ENCODE measurements at places on chromosomes 2 and 18.

DNA sequence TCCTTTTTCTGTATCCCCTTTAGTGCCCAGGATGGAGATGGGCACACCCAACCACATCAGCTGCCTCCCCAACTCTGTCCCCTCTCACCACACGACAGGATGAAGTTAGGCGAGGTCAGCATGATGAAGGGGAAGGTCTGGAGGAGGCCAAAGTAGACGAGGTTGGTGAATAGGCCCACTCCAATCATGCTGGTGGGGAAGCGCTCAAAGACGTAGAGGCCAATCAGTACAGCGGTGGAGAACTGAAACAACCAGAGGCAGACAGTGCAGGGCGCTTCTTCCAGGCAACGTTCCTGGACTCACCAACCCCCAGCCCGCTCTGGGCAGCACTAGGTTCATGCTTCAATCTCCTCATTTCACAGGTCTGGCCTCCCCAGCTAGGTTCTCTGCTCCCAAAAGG lies 2.9 kb downstream of the TEX261 start:
- DNase-seq: no peak

DNA sequence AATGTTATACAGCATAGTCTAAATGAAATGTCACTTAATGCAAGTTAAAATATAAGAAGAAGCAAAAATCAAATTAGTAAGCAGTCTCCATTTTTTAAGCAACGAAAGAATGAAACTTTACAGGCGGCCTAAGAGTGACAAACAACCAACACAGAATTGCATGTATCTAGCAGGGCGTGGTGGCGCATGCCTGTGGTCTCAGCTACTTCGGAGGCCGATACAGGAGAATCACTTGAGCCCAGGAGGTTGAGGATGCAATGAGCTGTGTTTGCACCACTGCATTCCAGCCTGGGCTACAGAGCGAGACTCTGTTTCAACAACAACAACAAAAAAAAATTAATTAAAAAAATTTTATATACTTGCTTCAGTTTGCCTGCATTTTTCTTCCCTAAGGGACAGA lies 16.6 kb downstream of the RBMS1 start:
- no peak for DNase-seq

- no peak for DNase-seq
Observed at GRCh38 chr2:25131567-25132298, 36.6 kb downstream of the POMC start.

GRCh38 chr2:230732914-230733401 lies 20.3 kb downstream of the CAB39 start:
- DNase-seq: no peak

DNA sequence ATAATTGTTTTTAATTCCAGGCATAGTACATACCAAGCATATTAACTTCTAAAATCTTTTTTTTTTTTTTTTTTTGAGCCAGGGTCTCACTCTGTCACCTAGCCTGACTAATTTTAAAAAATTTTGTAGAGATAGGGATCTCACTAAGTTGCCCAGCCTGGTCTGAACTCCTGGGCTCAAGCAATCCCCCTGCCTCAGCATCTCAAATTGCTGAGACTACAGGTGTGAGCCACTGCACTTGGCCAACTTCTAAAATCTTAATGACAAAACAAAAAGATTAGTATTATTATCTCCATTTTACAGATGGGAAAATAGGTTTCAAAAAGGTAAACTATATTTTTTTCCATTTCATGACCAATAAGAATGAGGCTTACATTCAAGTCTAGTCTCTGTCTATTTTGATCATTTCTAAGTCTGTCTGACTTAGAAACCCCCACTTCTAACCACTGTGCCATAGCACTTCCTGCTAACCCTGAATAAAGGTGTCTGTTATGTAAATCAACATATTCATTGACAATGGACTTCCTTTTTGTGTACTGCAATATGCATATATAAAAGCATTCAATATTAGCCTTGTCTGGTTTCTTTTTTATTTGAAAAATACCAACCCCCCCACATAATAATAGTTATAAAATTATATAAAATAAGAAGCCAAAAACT lies 28.7 kb upstream of the ZEB2 start:
- no peak for DNase-seq

- DNase-seq: no peak
Observed at GRCh38 chr2:165582409-165582808, 112.9 kb downstream of the CSRNP3 start.

DNA sequence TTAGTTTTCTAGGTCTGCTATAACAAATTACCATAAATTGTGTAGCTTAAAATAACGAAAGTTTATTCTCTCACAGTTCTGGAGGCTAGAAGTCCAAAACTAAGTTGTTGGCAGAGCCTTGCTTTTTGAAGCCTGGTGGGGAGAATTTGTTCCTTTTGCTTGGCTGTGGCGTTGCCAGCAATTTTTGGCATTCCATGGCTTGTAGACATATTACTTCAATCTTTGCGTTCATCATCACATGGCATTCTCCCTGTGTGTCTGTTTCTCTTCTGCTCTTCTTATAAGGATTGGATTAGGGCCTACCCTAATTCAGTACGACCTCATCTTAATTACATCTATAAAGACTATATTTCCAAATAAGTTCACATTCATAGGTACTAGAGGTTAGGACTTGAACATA lies 217.7 kb downstream of the MBD5 start:
- no peak for DNase-seq

DNA sequence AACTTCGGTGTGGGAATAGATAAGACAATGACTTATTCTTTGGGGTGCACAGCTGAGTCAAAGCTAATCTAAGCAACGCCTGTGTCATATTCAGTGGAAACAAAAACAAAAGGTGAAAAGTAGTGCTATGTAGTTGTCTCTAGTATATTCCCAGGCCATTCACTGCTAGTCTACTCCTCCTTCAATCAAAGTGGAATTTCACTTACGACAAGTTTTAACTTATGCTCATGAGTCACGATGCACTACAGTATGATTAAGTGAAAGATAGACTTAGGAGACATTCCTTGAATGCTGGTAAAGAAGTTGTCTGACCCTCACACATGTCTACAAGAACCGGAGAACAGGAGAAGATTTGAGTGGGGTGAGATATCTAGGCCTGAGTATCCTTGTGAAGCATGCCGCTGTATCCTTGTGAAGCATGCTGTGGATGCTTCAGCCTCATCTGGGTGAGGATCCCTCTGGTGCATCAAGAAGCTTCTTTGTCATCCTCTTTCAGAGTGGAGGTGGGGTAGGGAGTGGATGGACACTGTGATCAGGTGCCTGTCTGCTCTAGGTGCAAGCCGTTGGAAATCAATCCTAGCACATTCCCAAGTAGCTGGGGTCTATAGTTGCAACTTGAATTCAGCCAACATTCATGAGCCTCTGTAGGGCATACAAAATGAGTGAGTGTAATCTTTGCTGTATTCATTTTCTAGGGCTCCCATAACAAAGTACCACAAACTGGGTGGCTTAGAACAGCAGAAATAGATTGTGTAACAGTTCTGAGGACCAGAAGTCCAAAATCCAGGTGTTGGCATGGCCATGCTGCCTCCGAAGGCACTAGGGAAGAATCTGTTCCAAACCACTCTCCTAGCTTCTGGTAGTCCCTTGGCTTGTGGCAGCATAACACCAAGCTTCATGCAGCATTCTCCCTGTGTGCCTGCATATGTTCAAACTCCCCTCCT lies 173.5 kb upstream of the FN1 start:
- DNase-seq: peak; percentile 89

GRCh38 chr2:180572346-180572745 lies 408.1 kb upstream of the UBE2E3 start:
- peak; percentile 35 for DNase-seq

- DNase-seq: peak; percentile 76
Observed at GRCh38 chr18:8084160-8084559, 517.0 kb downstream of the PTPRM start.

DNA sequence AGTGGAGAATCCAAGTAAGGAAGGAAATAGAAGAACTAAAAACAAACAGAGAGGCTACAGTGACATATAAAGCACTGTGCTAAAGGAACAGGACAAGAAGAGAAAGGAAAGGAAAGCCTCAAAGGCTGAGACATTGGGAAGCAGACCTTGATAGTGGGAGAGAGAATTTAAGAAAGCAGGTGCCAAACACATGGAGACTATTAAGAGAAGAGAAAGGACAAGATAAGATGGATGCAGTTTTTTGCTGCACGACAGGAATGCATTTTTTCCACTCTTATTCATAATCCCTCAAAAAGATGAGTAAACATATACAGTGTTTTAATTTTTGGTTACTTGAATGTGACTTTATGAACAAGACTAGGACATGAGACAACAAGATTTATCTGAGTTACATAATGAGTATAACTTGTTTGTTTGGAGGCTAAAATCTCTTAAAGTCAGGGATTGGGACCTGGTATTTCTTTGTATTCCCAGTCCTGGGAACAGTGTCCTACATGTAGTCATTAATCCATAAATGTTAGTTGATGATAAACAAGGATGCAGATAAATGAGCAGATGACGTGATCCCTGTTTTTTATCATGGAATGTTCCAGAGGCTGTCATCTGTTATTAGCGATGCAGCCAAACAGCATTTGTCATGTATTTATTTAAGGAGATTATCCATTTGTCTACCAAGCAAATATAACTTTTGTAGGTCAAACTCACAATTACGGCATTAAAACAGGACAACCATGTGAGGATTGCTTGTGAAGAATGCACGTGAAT lies 141.7 kb downstream of the DNER start:
- DNase-seq: no peak

DNA sequence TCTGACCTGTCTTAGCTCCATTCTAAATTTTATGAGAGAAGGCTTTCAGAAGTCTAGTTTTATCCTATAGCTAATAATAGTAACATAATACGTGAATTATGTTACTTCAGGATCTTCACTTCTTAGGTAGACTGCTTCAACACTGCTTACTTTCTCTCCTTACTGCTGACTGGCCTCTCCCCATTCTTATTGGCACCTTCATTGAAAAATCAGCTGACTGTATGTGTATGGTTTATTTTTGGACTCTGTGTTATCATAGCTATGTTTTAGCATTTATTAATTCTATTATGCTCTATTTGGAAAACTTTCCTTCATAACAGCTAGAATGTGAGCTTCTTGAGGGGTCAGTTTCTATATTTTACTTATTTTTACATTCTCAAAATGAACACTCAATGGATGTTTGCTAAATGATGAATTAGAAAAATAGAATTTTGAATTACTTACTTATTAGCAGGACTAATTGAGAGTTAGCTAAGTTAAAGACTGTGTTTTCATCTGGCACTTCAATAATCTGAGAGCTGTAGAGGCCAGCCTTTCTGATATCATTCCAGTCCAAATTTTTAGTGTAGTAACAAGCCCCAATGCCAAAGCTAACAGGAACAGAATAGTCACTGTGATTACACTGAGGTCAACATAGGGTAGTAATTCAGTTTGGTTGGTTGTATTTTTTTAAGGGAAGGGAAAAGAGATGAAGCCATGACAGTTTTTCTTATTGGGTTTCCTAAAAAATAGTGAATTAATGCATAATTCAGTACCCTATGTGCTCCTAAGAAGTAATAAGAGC lies 92.3 kb downstream of the TTC27 start:
- no peak for DNase-seq

- peak; percentile 36 for DNase-seq
Observed at GRCh38 chr2:222451224-222451674, 26.9 kb downstream of the SGPP2 start.

- DNase-seq: no peak
Observed at GRCh38 chr18:70273021-70273420, 15.8 kb upstream of the SOCS6 start.

DNA sequence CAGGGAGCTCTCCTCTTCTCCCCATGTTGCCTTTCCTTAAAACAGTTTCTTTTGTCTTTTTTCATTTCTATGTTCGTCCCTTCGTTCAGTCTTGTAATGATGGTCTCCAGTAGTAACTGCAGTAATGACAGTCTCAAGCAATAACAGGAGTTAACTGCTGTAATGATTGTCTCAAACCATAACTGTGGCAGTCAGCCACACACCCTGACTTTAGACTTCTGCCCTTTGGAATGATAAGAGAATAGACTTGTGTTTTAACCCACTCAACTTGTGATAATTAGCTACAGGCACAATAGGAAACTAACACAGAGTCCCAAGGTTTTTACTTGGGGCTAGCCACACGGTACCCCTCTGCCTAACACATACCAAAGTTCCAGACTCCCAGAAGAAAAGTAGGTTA lies 12.1 kb downstream of the TMEM131 start:
- no peak for DNase-seq

GRCh38 chr2:241379481-241380480 lies 23.7 kb downstream of the FARP2 start:
- no peak for DNase-seq

- DNase-seq: no peak
Observed at GRCh38 chr2:4628998-4629501, 925.7 kb downstream of the DCDC2C start.

- peak; percentile 72 for DNase-seq
Observed at GRCh38 chr2:175690113-175690837, 311.8 kb downstream of the LNPK start.

DNA sequence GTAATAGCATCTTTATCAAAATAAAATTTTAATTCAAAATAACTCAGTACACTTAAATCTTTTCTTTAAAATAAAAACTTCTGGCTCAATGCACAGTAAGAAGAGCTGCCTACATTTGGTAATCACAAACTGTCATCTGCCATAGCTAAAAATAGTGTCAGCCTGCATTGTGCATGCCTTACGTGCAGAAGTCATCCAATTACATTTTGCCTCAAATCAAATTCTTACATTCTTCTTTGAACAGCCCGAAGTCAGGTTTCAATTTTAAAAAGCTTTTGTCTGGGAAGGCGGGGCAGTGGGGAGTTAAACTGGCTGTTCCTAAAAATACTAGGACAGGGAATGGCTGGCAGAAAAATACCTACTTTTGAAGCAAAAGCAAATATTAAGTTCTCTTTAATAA lies 51.1 kb downstream of the RTN4 start:
- DNase-seq: peak; percentile 55
